ENCODE measurements at places on chromosomes 7 and 10. TPM values are rescaled to one million over a fixed set of nuclear protein-coding genes. Genes with fewer than 3 reads are reported as not detected.

GSTO2 gene
- 18.4 TPM for total RNA-seq

TMEM176A gene
- not detected for total RNA-seq

ECHDC3 gene
- 29.9 TPM for total RNA-seq

UFSP1 gene
- 3.5 TPM for total RNA-seq

LRRC18 gene
- total RNA-seq, result not detected

ASAH2 gene
- total RNA-seq, result 0.56 TPM

KCNMA1 gene
- 7.0 TPM for total RNA-seq

ANKRD30A gene
- total RNA-seq, result not detected

HOXA9 gene
- 1.0 TPM for total RNA-seq

SFMBT2 gene
- 1.6 TPM for total RNA-seq

XRCC2 gene
- 2.1 TPM for total RNA-seq

KCND2 gene
- 2.6 TPM for total RNA-seq

FGL2 gene
- 1.9 TPM for total RNA-seq

MSMB gene
- total RNA-seq, result not detected

IGFBP3 gene
- 34.3 TPM for total RNA-seq

EBF3 gene
- 0.88 TPM for total RNA-seq

ATOH7 gene
- 0.48 TPM for total RNA-seq

SEMA3C gene
- total RNA-seq, result 102 TPM

FAM241B gene
- not detected for total RNA-seq

FBH1 gene
- total RNA-seq, result 58.1 TPM

AKR1C4 gene
- not detected for total RNA-seq

PNLIPRP2 gene
- total RNA-seq, result not detected

DRGX gene
- not detected for total RNA-seq

CPXM2 gene
- 1.8 TPM for total RNA-seq

NPFFR1 gene
- total RNA-seq, result not detected

FZD1 gene
- total RNA-seq, result 35.7 TPM

GRB10 gene
- total RNA-seq, result 36.7 TPM

OR6B1 gene
- not detected for total RNA-seq

NKX2-3 gene
- not detected for total RNA-seq

HOXA6 gene
- total RNA-seq, result 15.0 TPM

RPEL1 gene
- 0.13 TPM for total RNA-seq

NUDT13 gene
- total RNA-seq, result 1.4 TPM

HMX3 gene
- not detected for total RNA-seq

BTBD16 gene
- total RNA-seq, result not detected

LBX1 gene
- not detected for total RNA-seq

CCDC7 gene
- 3.6 TPM for total RNA-seq

GJD4 gene
- not detected for total RNA-seq

EEPD1 gene
- 2.8 TPM for total RNA-seq

ZNF467 gene
- 27.9 TPM for total RNA-seq

UBN2 gene
- 2.3 TPM for total RNA-seq

HDAC9 gene
- total RNA-seq, result not detected

PRKG1 gene
- 6.2 TPM for total RNA-seq

DDIT4 gene
- total RNA-seq, result 494 TPM

AS3MT gene
- 1.8 TPM for total RNA-seq

MEOX2 gene
- total RNA-seq, result 0.13 TPM

FGFBP3 gene
- total RNA-seq, result 2.2 TPM

SLC13A1 gene
- not detected for total RNA-seq

LRRN3 gene
- 16.3 TPM for total RNA-seq

SORBS1 gene
- 0.16 TPM for total RNA-seq

ATRNL1 gene
- total RNA-seq, result 0.56 TPM

TMEM209 gene
- 14.5 TPM for total RNA-seq

SCART1 gene
- 1.4 TPM for total RNA-seq

ABCB4 gene
- total RNA-seq, result 2.5 TPM

VTI1A gene
- 24.4 TPM for total RNA-seq

CAV2 gene
- total RNA-seq, result 88.4 TPM

LIPJ gene
- total RNA-seq, result not detected

ZNF518A gene
- 13.9 TPM for total RNA-seq

UNC5B gene
- 35.6 TPM for total RNA-seq

Measured in epithelial cell of alveolus of lung (primary cell).